ENCODE measurements at places on chromosomes 7 and 10. TPM values are rescaled to one million over a fixed set of nuclear protein-coding genes. Genes with fewer than 3 reads are reported as not detected.

Gene CREB5
- total RNA-seq: 5.5 TPM

Gene SOSTDC1
- not detected for total RNA-seq

Gene SVOPL
- not detected for total RNA-seq

Gene CPXM2
- 0.72 TPM for total RNA-seq

Gene SEC24C
- 86.2 TPM for total RNA-seq

Gene SLC39A12
- not detected for total RNA-seq

Gene TFPI2
- total RNA-seq: 1,118 TPM

Gene NKX1-2
- total RNA-seq: not detected

Gene RUFY2
- 16.4 TPM for total RNA-seq

Gene PDZD7
- total RNA-seq: 0.57 TPM

Gene NEURL1
- 1.5 TPM for total RNA-seq

Gene GRID1
- 0.29 TPM for total RNA-seq

Gene TAS2R3
- 2.0 TPM for total RNA-seq

Gene RGS10
- total RNA-seq: 45.3 TPM

Gene PDE6C
- not detected for total RNA-seq

Gene HTRA1
- 14.0 TPM for total RNA-seq

Gene CHN2
- 0.29 TPM for total RNA-seq

Gene AHR
- total RNA-seq: 167 TPM

Gene ZMIZ1
- 38.2 TPM for total RNA-seq

Gene TBXAS1
- 0.66 TPM for total RNA-seq

Gene ACTL6B
- total RNA-seq: not detected

Gene TAS2R4
- 0.86 TPM for total RNA-seq

Gene STAMBPL1
- total RNA-seq: 73.2 TPM

Gene ZNF804B
- not detected for total RNA-seq

Gene PON3
- total RNA-seq: not detected

Gene RGR
- not detected for total RNA-seq

Gene EN2
- total RNA-seq: not detected

Gene PHYHIPL
- not detected for total RNA-seq

Gene JCAD
- 10.2 TPM for total RNA-seq

Gene CALML3
- not detected for total RNA-seq

Gene GDF2
- total RNA-seq: 0.14 TPM

Gene MLXIPL
- total RNA-seq: not detected

Gene MKI67
- 42.9 TPM for total RNA-seq

Gene MRC1
- total RNA-seq: under 0.01 TPM

Gene ZNF365
- 7.0 TPM for total RNA-seq

Gene CRPPA
- 2.9 TPM for total RNA-seq

Gene IL15RA
- total RNA-seq: 11.2 TPM

Gene FAM25A
- not detected for total RNA-seq

Gene GOLGA7B
- not detected for total RNA-seq

Gene LMOD2
- total RNA-seq: not detected

Gene ASB10
- total RNA-seq: not detected

Gene PRKAR2B
- total RNA-seq: 9.6 TPM

Gene HOXA7
- total RNA-seq: 0.44 TPM

Gene SMKR1
- 0.66 TPM for total RNA-seq

Gene FAM171A1
- 18.9 TPM for total RNA-seq

Gene AASS
- total RNA-seq: 27.6 TPM

Gene SUN3
- not detected for total RNA-seq

Gene SPDYE16
- not detected for total RNA-seq

Gene DMBT1
- not detected for total RNA-seq

Gene ENTPD1
- not detected for total RNA-seq

Gene CFAP69
- 3.6 TPM for total RNA-seq

Gene SPOCK2
- total RNA-seq: 0.44 TPM

Measured in placental pericyte (primary cell).